Muscle of arm (tissue), 14 donors: ENCODE measurements at places on chromosomes 13 and 19.

DNA sequence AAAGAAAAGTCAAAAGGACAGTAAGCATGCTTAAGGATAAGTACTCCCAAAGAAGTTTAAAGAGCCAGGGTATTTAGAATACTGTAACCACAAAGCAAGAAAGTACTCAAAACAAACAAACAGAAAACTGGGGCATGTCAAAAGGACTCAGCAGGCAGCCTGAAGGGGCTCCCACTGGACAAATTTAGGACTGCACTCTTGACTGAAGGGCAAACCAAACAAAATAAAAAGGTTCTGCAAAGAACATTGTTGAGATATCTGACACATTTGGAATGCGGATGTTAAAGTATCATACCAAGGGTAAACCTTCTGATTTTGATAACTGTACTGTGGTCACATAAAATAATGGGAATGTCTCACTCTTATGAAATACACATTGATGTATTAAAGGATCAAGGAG is 157.4 kb downstream of the TNFSF13B start:
- no peak for DNase-seq

GRCh38 chr19:1384085-1384462 is 367 bp downstream of the NDUFS7 start:
- DNase-seq, result no peak

DNA sequence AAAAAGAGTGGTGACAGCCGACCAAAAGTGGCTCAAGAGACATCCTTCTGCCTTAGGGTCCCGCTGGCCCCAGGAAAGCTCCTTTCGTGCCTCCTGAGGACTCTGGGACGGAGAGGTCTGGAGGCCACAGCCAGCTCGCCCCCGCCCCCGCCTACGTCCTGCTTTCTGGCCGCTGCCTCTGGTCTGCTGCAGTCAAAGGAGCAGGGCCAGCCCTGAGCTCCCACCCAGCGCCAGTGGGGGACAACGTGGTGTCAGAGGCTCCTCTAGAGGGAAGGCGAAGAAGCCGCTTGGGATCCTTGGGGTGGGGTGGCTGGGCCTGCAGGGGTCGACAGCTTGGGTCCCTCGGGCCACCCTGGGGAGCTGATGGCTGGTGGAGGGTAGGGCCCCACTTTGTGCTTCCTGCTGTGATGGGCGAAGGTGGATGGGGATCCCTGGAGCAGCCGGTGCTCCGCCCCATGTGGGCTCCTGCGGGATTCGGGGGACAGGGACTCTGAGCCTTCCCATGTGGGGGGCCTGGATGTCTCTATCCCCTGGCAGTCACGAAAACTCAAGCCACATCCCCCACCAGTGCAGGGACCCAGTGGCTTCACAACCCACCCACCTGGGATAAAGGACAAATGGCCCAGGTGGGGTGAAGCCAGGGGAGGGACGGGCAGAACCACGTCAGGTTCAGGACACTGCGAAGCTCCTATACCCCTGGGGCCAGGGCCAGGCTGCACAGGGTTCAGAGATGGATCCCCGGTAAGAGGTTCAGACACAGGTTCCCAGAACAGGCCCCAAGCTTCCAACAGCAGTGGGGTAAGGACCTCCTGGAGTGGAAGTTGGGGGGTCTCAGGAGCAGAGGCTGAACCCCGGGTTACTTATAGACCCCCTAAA is 9.0 kb upstream of the DIRAS1 start:
- no peak for DNase-seq

- no peak for DNase-seq
Measured at GRCh38 chr13:47288546-47288945, 391.7 kb upstream of the HTR2A start.

DNA sequence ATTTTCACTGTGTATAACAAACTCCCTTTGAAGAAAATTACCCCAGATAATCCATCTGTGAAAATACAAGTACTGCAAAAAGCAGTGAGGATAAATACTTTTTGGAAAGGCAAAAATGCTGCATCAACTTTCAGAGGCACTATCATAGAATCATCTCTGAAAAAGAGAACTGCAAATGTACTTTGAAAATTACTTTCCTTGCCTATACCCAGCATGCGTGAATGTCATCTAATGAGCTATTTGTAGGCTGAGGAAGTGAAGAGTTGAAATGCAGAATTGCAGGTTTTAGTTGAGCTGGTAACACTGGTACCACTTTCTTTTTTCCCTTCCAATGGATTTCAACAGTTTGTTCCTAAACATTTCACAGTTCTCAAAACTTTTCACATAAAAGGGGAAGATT is 196.7 kb downstream of the TBC1D4 start:
- no peak for DNase-seq

DNA sequence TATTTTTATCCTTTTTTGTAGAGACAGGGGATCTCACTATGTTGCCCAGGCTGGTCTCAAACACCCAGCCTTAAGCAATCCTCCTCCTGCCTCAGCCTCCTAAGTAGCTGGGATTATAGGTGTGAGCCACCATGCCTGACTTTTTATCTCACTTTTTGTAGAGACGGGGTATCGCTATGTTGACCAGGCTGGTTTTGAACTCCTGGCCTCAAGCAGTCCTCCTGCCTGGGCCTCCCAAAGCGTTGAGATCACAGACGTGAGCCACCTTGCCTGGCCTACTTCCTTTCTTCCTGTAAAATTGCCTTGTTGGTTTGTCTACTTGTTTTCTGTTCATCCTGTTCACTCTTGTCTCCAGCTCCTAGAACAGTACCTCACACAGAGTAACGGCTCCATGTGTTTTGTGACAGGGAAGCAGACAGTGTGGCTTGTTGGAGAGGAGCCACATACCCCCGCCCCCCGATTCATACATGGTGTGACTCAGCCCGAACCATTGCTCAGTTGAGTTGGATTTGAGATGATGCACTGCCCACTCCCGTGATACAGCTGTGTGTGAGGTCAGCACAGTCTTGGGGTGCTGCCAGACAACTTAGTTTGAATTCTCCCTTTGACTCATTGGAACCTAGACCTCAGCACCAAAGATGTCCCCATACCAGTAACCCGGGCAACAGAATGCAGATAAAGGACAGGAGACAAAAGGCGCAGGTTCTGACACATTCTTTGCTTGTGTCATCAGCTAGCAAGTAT is 34.2 kb downstream of the GPR42 start:
- DNase-seq, result peak; percentile 22

DNA sequence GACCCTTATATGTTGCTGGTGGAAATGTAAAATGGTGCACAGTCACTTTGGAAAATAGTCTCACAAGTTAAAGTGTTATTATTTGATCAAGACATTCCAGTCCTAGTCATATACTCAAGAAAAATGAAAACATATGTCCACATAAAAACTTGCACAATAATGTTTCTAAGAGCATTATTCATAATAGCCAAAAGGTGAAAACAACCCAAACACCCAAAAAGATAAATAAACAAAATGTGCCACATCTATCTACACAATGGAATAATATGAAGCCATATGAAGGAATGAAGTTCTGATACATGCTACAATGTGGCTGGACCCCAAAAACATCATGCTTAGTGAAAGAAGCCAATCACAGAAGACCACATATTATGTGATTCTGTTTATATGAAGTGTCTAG is 14.4 kb upstream of the AKAP8 start:
- DNase-seq, result no peak

- DNase-seq, result no peak
Measured at GRCh38 chr19:35248310-35249145, at the start of gene LSR. TSS of gene LSR (plus strand) at chr19:35249002. CDS start at chr19:35249023, 21 bp downstream.

- DNase-seq, result no peak
Measured at GRCh38 chr13:74820809-74821208, 661.2 kb downstream of the TBC1D4 start.

- DNase-seq, result no peak
Measured at GRCh38 chr19:2806736-2807378, 12.8 kb upstream of the ZNF554 start.

GRCh38 chr13:25466880-25467279 is 95.1 kb downstream of the ATP8A2 start:
- no peak for DNase-seq

GRCh38 chr19:39297931-39298634 is 1.9 kb downstream of the IFNL1 start:
- no peak for DNase-seq

DNA sequence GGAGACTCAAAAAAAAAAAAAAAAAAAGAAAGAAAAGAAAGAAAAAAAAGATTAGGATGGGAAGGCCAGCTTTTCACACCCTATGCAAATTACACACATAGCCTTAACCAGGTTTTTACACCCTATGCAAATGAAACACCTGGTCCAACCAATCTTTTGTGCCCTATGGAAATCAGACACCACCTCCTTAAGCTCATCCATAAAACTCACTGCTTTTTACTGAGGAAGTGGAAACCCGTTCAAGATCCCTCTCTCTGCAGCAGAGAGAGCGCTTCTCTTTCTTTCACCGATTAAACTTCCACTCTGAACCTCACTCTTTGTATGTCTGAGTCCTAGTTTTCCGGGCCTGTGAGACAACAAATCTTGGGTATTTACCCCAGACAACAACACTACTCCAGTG is 25.3 kb upstream of the HOMER3 start:
- no peak for DNase-seq

- no peak for DNase-seq
Measured at GRCh38 chr19:3608079-3608641, 1.5 kb upstream of the TBXA2R start.

DNA sequence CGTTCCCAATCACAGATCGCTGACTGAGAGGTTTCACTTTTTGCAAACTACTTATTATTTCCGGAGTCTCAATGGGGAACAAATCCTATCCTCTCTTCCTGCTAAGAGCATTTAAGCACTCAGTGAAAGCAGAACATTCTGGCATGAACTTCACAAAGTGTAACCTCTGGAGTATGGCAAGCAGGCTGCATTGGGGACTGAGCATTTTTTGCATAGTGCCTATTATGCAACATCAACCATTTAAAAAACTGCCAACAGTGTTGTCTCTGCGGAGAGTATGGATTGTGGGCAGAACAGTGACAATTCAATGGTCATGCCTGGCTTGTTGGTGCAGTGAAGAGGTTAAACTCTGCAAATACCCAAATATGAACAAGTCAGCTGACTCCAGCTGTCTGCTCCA is 484.6 kb downstream of the OLFM4 start:
- DNase-seq, result peak; percentile 25

DNA sequence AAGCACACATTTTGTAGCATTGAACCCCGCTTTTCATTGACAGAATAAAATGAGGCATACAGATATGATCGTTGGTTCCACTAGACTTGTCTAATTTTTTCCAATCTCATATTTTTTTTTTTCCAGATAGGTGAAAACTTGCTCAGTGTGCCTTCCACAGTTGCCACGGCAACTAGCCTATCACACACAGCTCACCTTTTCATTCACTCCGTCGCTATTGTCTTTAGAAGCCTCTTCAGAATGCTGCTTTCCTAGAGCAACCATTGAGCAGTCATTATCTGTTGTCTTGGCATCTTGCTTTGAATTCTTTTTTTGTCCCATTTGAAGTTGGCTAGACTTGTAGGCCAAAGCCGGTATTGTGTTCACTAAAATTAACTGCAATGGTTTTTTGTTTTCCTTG is 37.7 kb upstream of the ESD start:
- no peak for DNase-seq

- no peak for DNase-seq
Measured at GRCh38 chr13:108268466-108269112, 929 bp upstream of the TNFSF13B start.

DNA sequence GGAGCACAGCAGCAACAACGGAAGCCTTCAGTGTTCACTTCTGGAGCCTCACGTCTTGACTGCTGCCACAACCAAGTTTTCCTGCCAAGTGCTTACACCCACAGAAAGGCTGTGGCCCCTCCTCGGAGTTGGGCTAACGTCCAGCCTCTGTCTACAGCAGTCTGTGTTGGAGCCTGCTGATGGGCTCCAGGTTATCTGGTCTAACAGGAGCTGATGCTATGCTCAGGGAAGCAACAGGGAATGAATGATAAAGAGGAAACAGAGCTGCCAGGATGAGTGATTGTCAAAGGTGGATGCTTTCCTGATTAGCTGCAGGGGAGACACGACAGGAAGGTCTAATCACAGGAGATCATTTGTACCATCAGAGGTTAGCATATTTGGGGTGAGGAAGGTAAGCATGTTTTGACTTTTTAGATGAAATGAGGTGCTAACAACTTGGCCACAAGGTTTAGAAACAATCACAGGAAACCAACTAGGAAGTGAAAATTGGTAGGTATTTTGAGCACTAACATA is 53.8 kb upstream of the RCBTB2 start:
- no peak for DNase-seq

DNA sequence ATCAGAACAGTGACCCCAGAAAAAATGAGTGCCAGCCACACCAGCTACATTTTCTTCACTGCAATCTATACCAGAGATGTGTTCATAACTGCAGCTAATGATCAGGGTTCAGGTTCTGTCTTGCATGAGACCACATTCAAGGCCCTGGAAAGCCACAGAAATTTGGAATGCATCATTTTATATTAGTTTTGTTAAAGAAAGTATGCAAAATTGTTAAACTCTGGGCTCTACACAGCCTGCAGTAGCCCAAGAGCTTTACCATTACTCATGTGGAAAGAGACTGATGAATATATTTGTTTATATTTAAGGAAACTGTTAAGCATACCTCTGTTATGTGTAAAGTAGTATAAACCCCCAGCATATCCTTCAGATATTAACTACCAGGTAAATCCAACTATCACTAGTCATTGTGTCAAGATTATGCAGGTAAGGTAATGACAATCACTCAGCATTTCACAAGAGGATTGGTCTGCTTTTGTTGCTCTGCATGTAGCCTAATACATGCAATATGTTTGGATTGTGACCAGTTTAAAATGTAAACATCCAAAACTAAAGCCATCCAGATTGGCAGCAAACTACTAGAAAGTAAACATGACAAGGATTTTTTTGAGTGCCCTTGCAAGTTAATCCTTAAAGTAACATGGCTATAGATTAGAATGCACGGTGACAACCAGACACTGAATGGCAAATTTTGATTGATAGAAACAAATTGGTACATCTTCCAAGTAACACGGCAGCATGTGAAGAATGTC is 429.1 kb upstream of the ARGLU1 start:
- DNase-seq, result no peak

DNA sequence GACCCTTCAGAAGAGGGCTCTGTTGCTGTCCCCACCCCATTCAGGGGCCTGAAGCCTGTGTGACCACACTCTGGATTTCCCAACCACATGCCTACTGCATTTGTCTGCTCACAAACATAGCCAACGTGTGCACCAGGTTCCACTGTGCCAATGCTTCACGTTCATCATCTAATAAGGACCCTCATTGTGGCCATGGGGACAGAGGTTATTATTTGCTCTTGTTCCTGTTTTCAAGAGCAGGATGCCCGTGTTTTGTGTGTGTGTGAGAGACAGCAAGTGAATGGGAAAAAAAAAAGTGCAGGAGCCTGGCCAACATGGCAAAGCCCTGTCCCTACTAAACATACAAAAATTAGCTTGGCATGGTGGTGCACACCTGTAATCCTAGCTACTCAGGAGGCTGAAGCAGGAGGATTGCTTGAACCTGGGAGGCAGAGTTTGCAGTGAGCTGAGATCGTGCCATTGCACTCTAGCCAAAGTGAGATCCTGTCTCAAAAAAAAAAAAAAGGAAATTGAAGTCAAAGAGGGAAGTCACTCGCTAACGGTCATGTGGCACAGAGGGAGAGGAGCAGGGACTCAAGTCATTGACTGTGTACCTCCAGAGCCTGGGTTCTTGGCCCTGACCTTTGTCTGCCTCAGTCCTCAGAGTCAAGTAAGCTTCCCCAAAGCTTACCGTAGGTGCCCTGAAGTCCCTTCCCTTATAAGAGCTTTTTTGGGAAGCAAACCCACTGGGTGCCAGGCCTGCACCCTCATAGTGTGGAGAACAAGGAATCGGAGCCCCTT is 6.9 kb downstream of the B3GNT8 start:
- no peak for DNase-seq

- DNase-seq, result no peak
Measured at GRCh38 chr19:58556622-58557220, 1.7 kb downstream of the UBE2M start.

GRCh38 chr19:7263521-7263920 is 30.7 kb downstream of the INSR start:
- no peak for DNase-seq
